ENCODE measurements at places on chromosomes 4 and X.
A peak's percentile ranks its signal among the peaks of the same experiment; 100 is the strongest.

- DNase-seq, result peak; percentile 24
Observed at GRCh38 chr4:105637408-105638176, 70.9 kb downstream of the INTS12 start.

- no peak for DNase-seq
Observed at GRCh38 chrX:38206542-38206941, 14.1 kb downstream of the SRPX start.

DNA sequence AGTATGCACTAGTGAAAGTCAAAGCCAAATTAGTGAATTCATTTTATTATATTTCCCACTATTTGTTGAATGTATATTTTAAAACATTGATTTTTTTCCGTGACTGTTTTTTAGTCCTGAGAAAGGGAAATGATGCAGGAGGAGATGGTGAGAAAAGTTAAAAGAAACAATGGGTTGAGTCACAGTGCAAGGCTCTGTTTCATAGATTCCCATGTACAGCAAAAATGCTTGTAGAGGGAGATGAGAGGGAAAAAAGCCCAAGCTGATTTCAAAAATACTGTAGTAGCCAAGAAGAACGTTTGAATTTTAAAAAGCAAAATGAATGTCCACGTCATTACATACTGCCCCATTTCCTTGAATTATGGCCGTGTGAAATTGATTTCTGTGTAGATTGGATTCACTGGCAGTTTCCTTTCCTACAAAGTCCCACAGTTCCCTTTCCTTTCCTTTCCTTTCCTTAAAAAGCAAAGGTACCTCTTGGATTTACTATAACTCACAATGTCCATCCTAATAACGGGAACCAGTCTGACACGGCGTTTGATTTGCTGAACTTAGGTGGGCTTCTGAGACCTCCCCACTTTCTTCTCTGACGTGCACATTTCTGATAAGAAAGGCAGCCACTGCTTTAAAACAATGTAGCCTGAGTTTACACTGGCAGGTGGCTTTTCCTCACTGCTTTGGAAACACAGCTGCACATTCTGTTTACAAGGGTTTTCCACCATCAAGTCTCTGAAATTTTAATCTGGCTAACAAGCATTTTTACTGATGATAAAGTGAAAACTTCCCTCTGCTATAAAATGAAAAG is 63.7 kb downstream of the SPCS3 start:
- DNase-seq, result no peak

DNA sequence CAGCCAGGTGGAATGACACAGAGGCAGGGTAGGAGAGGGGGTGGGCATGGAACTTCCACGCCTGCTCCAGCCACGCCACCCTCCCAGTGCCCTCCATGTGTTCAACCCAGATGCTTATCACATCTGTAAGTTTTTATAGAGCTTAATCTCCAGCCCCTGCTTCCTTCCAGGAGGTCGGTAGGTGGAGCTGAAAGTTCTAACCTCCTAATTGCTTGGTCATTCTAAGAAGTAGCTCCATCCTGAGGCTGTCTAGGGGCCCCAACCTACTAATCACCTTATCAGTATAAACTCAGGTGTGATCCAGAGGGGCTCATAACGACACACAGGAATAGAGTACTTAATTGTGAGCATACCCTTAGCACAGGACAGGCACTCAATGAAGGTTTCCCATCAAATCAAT is 18.3 kb downstream of the QDPR start:
- no peak for DNase-seq

GRCh38 chrX:45885931-45886330 is 659.3 kb downstream of the ZNF674 start:
- DNase-seq, result no peak

DNA sequence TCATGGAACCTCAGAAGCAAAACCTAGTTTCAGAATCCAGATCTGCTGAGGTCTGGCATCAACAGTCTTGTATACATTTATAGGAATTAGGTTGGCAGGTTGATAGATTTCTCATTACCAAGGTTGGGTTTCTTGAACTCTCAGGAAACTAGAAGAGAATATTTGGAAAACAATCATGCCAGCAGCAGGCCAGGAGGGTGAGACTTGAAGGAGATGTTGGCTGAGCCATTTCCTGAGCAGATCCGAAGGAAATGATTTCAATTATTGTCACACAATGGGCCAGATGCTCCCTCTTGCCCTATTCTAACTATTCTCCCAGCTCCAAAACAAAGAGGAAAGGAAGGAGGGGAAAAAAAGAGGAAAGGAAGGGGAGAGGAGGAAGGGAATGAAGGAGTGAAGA is 45.2 kb downstream of the SHROOM4 start:
- no peak for DNase-seq

- peak; percentile 79 for DNase-seq
Observed at GRCh38 chr4:39528061-39528465, 824 bp upstream of the UGDH start.

DNA sequence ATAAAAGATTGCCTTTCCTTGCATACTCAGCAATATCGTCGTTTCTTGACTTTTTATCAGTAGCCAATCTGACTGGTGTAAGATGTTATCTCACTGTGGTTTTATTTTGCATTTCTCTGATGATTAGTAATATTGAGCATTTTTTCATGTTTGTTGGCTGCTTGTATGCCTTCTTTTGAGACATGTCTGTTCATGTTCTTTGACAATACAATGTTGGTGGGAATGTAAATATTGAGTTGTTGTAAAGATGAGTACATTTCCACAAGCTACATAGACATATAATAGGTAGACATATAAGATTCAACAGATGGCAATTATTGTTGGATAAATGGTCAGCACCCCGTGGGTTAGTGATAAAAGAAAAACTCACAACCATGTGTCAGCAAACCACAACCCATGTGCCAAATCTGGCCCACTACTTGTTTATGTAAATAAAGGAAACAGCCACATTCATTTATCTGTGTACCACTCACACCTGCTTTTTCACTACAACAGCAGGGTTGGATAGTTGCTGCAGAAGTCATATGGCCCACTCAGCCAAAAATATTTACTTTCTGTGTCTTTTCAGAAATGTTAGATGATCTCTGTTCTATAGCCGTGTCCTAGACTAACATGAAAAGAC is 153.1 kb upstream of the VCX start:
- DNase-seq, result no peak

DNA sequence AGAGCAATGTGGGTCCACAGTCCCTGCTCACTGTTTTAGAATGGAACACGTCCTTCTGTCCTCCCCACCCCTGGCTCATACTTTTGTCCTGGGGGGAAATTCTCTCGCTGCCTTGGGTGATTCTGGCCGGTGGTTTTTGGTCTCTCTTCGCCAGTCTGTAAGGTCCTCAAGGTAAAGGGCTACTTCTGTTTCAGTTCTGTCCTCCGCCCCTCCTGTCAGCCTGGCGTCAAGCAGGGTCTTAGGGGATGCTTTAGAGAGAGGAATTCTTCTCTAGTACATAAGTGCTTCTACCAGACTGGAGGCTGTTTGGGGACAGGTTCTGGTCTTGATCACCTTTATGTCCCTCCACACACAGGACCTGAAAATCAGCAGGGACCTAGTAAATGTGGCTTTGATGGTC is 617 bp upstream of the MRFAP1L1 start:
- no peak for DNase-seq

DNA sequence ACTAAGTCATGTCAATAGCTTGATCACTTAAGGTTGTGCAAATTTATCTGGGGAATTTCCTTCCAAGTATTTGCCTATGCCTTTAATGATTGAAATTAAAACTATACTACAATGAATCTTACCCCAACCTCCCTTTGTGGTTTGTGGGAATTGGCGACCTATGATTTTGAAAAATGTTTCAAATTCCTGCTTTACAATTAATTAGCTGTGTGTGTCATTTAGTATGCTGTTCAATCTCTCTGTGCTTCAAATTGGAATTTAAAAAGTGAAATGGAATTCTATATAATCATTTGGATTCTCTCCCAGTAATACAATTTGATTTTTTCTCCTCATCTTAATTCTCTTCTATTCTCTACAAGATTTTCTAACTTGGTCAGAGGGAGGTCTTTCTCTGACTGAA is 2319.5 kb downstream of the ARAP2 start:
- DNase-seq, result peak; percentile 84

DNA sequence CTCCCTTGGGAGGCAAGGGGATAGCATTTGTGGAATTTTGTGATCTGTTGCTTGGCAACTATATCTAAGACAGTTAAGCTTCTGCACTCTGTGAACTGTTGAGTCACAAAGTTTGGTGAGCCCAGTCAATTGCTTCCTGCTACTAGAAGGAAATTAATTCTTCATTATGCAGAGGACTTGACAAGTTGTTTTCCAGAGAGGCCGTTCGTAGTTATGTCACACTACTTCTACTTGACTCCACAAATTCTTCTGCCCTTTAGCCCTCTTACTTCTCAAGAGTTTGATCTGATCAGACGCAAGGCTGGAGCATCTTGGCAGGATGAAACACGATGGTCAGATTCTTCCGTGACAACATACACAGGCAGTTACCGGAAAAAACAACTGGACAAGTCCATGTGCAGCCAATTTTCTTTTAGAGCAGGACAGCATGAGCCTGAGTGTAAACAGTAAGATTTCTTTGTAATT is at the start of gene C4orf51:
TSS of gene C4orf51 (plus strand) at position 156 of the 465 bp plus-strand sequence. CDS start at position 214, 58 bp downstream.
- peak; percentile 62 for DNase-seq

DNA sequence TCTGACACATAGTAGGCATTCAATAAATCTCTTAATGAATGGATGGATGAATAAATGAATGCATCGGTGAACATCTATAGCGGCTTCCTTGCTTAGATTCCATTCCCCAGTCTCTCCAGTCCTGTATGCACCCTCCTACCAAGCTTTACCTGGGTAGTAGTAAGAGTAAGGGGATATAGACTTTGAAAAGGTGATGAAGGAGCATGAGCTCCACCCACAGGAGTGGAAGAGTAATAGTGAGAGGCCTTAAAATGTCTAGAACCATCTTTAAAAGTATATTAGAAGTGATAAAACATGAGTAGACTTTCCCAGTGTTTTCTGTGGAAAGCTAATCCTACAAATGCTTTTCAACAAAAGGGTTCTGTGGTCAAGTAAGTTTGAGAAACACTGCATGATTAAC is 35.5 kb upstream of the GPC3 start:
- DNase-seq, result no peak

DNA sequence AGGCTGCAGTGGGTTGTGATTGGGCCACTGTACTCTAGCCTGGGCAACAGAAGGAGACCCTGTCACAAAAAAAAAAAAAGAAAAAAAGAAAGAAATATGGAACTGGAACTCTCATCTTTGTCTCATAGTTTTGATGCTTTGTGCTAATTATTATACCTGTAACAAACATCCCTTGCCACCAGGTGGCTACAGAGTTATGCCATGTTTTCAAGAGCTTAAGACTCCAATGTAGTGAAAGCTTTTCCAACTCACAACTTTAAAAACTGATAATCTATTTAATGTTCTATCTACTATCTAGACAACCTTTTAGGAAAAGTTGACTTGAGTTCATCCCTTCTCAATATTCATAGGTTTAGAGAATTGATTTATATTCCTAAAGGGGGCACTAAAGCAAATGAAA is 42.4 kb downstream of the HTR2C start:
- DNase-seq, result peak; percentile 10

DNA sequence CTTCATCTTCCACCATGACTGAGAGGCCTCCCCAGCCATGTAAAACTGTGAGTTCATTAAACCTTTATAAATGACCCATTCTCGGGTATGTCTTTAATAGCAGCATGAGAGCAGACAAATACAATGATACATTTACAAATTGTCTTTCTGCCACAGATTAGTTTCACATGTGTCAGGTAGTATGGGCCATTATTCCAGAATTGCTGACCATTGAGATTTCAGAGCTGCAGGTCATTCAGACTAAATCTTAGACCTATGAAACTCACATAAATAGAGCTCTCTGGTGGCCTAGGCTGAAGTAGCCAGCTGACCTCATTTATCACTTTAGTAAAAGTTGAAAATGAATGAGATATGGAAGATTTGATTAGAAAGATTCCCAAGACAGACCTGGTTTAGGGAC is 105.8 kb downstream of the FIP1L1 start:
- DNase-seq, result no peak
